ENCODE measurements at places on chromosomes 7 and 10.

GRCh38 chr7:71784180-71784579, 628.0 kb downstream of the CALN1 start:
- DNase-seq, result no peak

DNA sequence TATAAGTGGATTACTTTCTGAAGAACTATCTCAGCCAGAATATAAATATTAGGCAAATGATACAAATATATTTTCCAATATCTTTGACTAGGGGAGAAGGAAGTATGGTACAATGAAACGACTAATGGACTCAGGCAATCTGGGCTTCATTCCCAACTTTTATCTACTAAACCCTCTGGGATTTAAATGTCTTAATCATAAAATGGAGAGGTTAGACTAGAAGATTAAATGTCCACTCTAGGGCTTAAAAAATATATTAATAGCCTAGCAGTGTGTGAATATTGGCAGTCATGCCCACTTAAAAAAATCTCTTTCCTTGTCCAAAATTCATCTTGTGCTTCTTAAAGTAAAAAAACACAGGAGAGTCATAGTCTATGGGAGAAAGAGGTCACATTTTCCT, 98.3 kb downstream of the CTTNBP2 start:
- no peak for DNase-seq

GRCh38 chr7:94183891-94184290, 179.7 kb upstream of the BET1 start:
- no peak for DNase-seq

DNA sequence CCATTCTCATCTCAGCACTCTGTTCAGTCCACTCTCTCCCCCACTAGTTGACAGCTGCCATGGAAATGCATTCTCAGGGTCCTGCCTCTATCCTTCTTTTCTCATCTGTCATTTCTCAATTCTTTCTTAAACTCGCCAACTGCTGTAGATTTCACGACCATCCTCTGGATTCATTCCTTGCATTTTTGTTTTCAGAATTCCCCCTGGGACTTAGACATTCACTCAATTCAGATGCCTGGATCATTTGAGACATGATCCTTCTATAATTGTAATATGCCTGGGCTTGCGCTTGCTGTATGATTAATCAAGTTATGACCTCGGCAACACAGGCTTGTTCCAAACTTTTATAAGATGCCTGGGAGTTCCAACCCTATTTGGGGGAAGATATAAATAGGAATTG, 104.5 kb downstream of the RAB11FIP2 start:
- no peak for DNase-seq

- no peak for DNase-seq
Observed at GRCh38 chr10:11430421-11431215, 180.8 kb downstream of the USP6NL start.

DNA sequence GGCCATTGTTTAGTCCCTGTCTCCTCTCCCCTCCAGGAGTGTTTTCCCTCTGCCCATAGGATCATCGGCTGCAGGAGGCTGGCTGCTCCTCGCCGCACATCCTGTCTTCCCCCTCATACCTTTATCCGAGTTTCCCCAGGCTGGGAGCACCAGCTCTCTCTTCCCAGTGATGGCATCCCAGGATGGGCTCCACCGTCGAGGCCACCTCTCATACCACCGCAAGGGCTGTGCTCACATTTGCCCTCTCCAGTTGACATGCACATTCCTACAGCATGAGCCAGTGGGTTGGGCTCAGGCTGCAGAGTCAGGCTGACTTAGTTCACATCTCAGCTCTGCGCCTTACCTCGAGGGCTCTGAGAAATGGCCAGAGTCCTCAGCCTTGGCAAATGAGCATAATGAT, 12.1 kb downstream of the HKDC1 start:
- no peak for DNase-seq

DNA sequence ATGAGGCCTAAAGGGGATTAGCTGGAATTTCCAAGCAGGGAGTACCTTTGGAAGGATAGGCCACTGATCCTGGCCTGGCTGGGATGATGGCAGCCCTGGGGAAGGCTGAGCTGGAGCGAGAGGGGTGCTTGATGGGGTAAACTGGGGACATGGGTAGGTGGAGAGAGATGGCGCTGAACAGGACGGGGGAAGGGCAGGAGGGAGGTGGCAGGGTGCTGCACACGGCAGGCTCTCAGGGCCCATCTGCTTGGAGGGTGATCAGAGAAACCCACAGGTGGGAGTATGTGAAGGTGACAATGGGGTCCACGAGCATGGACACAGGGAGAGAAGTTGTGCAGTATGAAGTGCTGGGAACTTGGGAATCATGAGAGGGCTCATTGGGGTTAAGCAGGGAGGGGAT, 10.3 kb downstream of the MAT1A start:
- no peak for DNase-seq

DNA sequence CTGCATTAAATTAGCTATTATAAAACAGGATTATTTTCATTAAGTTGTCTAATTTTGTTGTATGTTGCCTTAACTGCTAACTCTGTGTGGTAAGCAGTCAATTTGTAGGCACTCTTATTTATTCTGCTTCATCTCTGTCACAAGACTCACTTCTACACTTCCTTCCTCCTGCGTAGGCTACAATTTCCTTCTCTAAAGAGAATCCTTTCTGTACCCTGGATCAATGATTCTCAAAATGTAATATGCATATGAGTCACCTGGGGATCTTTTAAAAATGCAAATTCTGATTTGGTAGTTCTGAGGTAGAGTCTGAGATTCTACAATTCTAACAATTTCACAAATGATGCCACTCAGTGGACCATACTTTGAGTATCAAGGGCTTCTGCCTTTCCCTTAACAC, 4.4 kb upstream of the UBE2D1 start:
- DNase-seq, result no peak

DNA sequence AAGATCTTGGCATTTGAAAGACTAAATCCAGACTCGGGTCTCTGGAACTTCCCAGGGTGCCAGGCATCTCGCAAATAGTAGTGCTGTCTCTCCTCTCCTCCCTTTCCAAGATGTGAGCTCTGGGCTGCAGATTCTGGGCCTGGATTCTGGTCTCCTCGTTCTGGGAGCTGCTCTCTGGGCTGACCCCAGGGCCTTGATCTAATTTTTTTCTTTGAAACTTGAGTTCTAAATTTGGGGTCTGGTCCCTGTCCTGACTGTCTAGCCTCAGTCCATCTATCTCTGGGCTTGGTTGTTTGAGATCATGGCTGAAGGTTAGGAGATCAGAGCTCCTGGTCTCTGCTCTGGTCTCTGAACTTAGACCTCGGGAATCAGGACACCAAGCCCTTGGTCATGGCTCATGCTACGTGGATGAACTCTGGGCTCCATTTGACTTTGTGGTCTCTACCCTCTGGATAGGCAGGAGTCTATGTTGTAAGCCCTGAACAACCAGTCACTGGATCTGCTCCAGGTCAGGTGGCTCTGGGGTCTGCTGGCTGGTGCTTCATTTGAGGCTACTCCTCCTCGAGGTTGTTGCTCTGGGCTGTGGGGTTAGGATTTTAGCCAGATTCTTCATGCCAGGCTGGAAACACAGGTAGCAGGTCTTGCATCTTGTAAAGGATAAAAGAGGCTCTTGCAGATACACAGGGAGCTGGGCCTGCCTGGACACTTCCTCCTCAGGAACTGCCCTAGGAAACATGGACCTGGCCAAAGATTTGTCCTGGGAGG, 8.0 kb upstream of the MBL2 start:
- DNase-seq, result no peak

DNA sequence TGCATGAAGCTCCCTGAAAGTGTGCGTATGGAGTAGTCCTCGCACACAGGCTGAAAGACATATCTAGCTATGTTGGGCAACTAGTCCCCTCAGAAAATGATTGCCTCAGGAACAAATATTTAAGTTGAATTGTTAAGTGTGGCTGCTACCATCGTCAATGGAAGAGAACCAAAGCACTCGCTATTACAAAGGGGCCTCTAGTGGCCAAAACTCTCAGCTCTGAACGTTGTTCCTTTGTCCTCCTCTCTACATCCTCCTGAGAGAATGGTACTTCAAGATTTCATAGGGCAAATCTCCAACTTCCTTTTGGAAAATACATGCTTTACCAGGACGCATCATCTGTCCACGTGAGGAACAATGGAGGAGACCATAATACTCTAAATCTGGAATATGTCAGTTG, 209.9 kb downstream of the NRG3 start:
- DNase-seq, result no peak

GRCh38 chr10:86779220-86780017, 23.0 kb downstream of the BMPR1A start:
- DNase-seq, result no peak

GRCh38 chr7:8291397-8292141, 29.6 kb upstream of the ICA1 start:
- no peak for DNase-seq

GRCh38 chr10:26861205-26861998, 644 bp upstream of the ABI1 start:
- DNase-seq, result no peak

DNA sequence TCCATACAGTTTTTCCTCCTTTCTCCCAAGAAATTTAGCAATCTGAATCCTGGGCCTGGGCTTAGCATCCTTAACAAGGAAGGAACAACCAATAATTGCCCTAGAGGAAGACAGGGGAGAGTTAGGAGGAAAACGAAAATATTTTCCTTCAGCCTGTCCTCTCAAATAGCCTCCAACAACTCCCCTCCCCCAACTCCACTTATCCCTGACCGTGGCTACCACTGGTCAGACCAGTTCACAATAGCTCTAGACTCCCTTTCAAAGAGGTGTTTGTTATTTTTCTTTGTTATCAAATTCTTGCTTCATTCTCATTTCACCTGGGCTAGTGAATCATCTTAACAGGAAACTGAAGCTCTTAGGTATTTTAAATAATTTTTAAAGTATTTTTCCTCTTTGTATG, 114.1 kb downstream of the CPED1 start:
- no peak for DNase-seq
